ENCODE measurements at places on chromosomes 1 and 21. TPM values are rescaled to one million over a fixed set of nuclear protein-coding genes. Genes with fewer than 3 reads are reported as not detected.

LCE3E gene
- not detected for total RNA-seq

ICOSLG gene
- total RNA-seq: under 0.01 TPM

OSCP1 gene
- total RNA-seq: 9.4 TPM

PTGS2 gene
- 4.8 TPM for total RNA-seq

PGBD2 gene
- 6.7 TPM for total RNA-seq

AK5 gene
- total RNA-seq: 54.7 TPM

All from IMR-90 (cell line).